ENCODE measurements at places on chromosomes 5 and 9.
A peak's percentile ranks its signal among the peaks of the same experiment; 100 is the strongest.

- no peak for DNase-seq
Observed at GRCh38 chr9:85013703-85014102, 344.2 kb downstream of the NTRK2 start.

DNA sequence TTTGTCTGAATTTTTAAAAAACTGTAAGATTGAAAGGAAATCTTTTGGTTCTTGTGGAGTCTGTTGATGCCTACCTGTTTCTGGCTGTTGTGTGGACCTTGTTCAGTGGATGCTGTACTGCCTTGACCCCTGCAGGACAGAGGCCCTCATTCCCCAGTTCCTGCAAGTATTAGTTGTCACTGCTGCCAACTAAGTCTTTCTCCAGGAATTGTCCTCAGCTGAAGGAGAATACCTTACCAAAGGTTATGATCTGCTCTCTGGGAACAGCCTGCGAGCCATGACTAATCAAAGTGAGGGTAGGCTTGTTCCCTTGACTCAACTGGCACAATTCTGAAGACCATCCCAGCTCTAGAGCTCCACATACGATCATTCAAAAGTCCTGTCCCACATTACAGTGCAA, 145.3 kb upstream of the FST start:
- no peak for DNase-seq

DNA sequence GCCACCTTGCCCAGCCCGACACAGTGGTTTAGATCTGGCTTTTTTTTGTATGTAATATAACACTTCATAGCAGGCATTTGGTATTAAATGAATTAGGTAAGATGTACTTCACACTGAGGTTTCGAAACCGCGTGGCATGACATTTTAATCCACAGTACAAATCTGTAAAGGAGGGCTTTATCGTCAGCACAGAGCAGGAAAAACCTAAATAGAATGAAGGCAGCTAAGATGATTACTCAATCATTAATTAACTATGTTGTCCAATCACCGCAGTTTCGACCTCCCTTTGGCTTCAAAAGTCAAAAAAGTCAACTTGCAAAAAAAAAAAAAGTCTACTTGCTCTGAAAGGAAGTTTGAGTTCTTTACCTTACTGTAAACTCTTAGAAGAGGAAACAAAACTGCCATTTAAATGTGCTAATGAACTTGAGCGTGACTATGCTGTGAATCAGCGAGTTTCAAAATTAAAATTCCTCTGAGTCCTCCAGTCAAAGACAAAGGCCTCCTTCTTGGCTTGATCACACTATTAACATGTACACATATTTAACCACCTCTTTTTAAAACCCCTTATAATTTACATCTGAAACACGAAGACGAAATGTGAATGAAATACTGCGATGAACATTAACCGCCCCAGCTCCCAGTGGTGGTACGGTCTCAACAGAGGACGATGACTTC, 698 bp upstream of the SEC24A start:
- peak; percentile 20 for DNase-seq

GRCh38 chr5:79392776-79393175, 121.2 kb downstream of the HOMER1 start:
- DNase-seq, result no peak

GRCh38 chr5:378301-378891, 56.9 kb downstream of the AHRR start:
- DNase-seq, result no peak

DNA sequence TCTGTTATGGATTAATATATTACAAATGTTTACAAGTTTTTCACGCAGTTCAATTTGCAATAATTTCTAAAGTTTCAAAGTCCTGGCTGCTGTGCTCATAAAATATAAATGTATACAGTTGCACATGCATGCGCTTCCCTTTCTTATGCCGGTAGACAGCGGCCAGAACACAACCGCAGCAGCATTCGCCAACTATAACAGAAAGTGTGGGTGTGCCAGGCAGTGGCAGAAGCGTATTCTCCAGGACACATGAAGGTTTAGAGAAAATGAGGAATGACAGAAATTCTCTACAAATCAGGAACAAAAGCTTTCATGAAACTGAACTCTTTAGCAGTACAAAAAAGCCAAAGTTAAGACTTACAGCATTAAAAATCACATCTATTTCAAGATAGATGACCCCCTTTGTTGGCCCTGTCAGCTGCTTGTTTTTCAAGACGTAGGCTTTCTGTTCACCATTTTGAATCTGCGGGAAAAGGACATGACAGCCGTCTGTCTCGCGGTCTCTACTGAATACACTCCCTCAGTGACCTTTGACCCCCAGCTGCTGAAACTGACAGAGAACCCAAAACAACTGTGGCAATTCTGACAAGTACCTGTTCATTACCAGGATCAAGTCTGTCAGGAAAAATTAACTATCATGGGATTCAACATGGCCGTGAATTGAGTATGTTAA, 252.2 kb downstream of the SLF1 start:
- DNase-seq, result no peak

- DNase-seq, result no peak
Observed at GRCh38 chr9:72361217-72361616, 3.8 kb downstream of the ZFAND5 start.

- DNase-seq, result no peak
Observed at GRCh38 chr5:56984445-56984844, 32.5 kb upstream of the MIER3 start.

DNA sequence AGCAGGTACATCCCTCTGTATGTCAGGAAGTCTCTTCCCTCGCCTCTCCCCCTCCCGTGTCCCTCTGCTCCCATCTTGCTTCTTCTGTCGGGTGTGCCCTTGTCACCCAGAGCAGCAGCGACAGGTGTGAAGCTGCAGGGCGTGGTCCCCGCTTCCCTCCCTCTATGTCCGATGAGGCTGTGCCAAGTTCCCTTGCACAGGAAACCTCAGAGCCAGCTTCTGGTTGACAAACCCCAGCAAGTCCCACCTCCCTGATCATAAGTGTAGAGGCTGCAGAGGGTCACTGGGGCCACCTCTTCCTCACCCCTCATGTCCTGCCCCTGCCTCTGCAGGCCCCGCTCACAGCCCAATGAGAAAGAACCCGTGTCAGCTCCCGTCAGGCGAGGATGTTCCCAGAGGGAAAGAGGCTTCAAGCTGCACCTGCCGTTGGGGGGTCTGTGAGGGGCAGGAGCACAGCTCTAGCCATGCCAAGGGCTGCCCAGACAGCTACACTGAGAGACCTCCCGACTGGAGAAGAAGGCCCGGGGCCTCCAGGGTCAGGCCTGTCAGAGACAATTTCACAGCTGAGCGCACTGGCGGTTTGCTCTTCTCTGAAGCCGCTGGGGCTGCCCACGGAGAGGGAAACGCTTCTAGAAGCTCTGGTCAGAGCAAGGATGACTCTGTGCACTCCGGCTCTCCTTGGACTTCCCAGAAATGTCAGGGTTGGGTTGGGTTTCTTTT, 73.3 kb downstream of the AK8 start:
- no peak for DNase-seq

- DNase-seq, result no peak
Observed at GRCh38 chr9:108586471-108587139, 269.2 kb downstream of the ACTL7B start.

- no peak for DNase-seq
Observed at GRCh38 chr5:72448368-72448767, 58.8 kb downstream of the ZNF366 start.

GRCh38 chr5:40585537-40586267, 94.0 kb upstream of the PTGER4 start:
- no peak for DNase-seq

- no peak for DNase-seq
Observed at GRCh38 chr5:14895301-14895700, 23.7 kb upstream of the ANKH start.

DNA sequence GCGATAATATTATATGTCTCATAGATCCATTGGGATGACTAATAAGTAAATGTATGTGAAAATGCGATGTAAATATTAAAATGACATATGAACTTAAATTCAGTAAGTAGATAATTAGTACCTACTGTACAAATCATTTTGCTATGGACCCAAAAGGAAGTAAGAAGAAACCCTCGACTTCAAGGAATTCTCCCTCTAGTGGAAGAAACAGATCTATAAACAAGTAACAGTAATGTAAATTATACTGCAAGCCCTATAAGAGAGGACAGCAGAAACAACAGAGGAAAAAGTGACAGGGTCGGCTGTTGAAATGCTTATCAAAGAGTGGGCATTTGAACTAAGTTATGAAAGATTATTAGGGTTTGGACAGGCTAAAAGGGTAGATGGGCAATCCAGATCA, 320.3 kb downstream of the DMAC1 start:
- no peak for DNase-seq

DNA sequence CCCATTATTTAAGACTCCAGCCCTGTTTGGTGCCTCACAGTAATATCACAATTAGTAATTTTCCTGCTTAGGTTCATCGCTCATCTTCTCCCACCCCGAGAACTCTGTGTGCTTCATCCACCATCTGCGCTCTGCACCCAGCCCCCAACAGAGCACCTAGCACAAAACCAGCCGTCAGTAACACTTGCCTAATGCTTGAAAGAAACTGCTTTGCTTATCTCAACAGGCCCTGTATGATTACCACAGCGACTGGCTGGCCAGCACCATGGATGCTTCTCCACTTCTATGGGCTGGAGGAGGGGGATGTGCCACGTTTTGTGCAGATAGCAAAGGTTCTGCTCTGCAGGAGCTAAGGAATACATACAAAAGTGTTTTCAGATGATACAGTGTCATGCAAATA, 166.8 kb downstream of the SPOCK1 start:
- no peak for DNase-seq

DNA sequence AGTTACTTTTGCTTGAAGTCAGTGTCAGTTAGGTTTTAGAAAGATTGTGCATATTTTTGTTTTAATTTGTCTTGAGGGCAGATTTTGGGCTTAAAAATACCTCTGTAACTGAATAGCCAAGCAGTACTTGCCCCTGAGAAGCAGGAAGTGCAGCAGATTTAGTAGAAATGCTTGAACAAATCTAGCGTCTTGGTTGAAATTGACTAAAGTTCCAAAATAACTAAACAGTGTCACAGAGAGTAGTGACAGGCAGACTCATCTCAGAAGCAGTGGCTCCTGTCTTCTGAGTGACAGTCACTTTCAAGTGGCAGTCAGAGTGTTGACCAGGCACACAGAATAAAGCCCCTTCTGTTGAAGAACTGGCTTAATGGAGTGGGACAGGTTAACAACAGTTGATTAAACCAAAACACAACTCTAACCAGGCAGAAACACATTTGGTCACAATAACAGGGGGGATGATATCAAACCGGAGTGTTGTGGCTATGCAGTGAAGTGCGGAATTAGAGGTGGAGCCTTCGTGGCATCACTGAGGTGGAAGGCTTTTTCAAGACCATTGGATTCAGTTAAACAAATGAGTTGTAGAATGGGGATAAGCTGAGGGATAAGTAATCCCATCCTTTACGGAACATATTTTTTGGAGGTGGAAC, 29.1 kb downstream of the TRIO start:
- no peak for DNase-seq

DNA sequence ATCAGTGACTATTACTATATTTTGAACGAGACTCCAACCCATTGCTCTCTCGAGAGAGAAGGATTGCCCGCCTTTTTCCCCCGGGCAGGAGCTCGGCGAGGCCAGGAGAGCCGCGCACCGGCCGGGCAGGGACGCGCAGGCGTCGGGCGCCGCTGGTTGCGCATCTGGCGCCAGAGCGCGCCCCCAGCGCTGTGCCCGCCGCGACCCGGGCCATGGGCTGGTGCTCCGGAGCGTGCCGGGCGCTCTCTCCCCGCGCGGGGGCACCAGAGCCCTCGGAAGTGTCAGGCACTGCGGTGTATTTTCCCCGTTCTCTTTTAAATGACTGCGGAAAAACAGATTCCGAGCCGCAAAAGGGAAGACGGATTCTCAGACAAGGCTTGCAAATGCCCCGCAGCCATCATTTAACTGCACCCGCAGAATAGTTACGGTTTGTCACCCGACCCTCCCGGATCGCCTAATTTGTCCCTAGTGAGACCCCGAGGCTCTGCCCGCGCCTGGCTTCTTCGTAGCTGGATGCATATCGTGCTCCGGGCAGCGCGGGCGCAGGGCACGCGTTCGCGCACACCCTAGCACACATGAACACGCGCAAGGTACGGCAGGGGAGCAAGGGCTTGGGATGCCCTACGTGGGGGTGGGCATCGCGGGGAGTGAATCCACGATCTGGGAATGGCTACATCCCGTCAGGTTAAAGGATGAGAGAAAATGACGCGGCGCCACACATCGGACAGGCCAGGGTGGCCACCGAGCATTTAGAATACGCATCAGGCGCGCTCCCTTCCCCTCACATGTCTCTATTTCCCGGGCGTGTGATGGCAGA, 1.1 kb upstream of the NTRK2 start:
- DNase-seq, result peak; percentile 27

DNA sequence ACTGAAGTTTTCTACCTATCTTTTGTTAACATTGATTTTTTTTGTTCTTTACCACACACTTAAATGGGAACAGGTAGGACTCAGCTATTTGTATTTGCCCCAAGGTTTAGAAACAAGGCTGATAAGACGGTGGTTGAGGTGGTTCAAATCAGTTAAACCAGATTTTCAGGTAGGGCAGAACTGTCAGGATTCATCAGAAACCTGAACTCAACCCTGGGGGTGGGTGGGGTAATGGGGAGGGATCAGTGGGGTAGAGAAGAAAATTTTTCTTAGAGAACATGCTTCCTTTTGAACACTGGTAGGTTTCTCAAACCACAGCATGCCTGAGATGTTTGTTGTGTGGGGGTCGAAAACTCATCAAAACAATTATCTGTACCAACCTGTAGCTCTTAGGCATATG, 113.0 kb downstream of the BASP1 start:
- DNase-seq, result no peak

- peak; percentile 30 for DNase-seq
Observed at GRCh38 chr9:131578731-131579504, 33.6 kb downstream of the PRRT1B start.

GRCh38 chr9:2681981-2682380, 35.3 kb upstream of the KCNV2 start:
- no peak for DNase-seq

- no peak for DNase-seq
Observed at GRCh38 chr9:80946496-80947170, 742.7 kb downstream of the TLE1 start.

GRCh38 chr9:76363032-76363395, 31.2 kb downstream of the RFK start:
- no peak for DNase-seq

GRCh38 chr9:122860319-122861142, 32.1 kb upstream of the PDCL start:
- no peak for DNase-seq

- no peak for DNase-seq
Observed at GRCh38 chr5:167853421-167853820, 438.0 kb upstream of the WWC1 start.

DNA sequence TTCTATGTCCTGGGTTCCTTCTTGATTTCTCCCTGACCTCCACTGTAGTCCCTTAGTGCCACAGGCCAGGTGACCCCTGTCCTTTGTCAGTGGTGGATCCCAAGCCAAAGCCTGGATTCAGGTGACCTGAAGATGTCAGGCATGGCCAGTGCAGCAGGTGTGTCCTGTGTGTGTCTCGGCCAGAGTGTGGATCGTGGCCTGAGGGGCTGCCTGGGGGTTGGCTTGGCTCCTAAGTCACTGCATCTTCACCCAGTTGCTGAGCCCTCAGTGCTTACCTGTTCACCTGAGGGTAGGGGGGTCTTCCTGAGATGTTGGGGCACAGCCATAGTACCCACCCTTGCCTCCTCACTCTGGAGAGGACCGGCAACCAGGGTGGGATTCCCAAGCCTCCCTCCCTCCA, 61.8 kb upstream of the PITX1 start:
- no peak for DNase-seq

Measured in stimulated activated CD4-positive, alpha-beta T cell treated with anti-CD3 and anti-CD28 coated beads, Interleukin-12 subunit alpha, Interleukin-12 subunit beta, amount 100 ng/mL, for 4 hours (primary cell).